ENCODE measurements at places on chromosomes 2 and 18. TPM values are rescaled to one million over a fixed set of nuclear protein-coding genes. Genes with fewer than 3 reads are reported as not detected.

DNA sequence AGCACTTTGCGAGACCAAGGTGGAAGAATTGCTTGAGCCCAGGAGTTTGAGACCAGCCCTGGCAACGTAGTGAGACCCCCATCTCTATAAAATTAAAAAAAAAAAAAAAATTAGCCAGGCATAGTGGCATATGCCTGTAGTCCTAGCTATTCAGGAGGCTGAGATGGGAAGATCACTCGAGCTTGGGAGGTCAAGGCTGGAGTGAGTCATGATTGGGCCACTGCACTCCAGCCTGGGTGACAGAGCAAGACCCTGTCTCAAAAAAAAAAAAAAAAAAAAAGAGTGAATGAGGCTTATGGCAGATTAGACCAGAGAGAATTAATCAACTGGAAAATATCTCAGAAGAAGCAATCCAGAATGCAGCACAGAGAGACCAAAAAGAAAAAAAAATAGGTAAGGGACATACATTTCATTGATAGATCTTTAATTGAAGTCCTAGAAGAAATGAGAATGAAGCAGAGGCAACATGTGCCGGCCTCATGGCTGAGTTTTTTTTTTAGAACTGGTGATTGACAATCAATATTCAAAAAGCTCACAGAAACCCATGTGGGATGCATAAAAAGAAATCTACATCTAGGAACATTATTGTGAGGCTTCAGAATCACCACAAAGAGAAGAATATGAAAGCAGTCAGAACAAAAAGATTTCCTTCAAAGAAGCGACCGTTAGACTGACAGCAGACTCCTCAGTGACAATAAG lies 32.2 kb upstream of the ELAC1 start:
- no peak for DNase-seq
- no peaks in the 10 kb centered on the region for H3K4me1 ChIP-seq
- no peak overlapping the region for H3K4me3 ChIP-seq
- no peaks in the 10 kb centered on the region for H3K27me3 ChIP-seq
- H3K27ac ChIP-seq = no peak overlapping the region
- peaks cover 31% of the 10 kb centered on the region for H3K36me3 ChIP-seq

CDK5R2 gene
- total RNA-seq = not detected

GRCh38 chr2:28247290-28247689 lies 145.4 kb upstream of the FOSL2 start:
- H3K36me3 ChIP-seq = peaks cover 11% of the 10 kb centered on the region
- no peak overlapping the region for H3K4me3 ChIP-seq
- H3K27me3 ChIP-seq = no peaks in the 10 kb centered on the region
- H3K4me1 ChIP-seq = peaks cover 13% of the 10 kb centered on the region
- H3K27ac ChIP-seq = no peak overlapping the region
- DNase-seq = no peak

AGAP1 gene
- total RNA-seq = 2.2 TPM

DNA sequence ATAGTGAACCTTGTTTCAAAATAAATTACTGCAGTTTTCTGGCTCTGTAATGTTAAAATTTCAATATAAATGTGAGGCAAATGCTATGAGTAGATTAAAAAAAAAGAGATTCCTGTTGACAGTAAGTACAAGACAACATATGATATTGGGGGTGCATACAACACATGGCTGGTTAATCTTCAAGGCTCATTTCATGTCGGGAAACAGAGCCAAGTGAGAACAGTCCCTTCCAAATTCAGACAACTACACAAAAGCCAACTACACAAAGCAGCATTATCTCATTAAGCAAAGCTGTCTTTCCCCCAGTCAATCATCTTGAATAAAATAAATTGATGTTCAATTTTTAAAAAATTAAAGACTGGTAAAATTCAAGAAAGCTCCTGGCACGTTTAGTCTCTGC lies 549.2 kb downstream of the CCDC85A start:
- H3K27ac ChIP-seq = no peak overlapping the region
- no peaks in the 10 kb centered on the region for H3K4me1 ChIP-seq
- no peaks in the 10 kb centered on the region for H3K36me3 ChIP-seq
- no peak overlapping the region for H3K4me3 ChIP-seq
- DNase-seq = no peak

DNA sequence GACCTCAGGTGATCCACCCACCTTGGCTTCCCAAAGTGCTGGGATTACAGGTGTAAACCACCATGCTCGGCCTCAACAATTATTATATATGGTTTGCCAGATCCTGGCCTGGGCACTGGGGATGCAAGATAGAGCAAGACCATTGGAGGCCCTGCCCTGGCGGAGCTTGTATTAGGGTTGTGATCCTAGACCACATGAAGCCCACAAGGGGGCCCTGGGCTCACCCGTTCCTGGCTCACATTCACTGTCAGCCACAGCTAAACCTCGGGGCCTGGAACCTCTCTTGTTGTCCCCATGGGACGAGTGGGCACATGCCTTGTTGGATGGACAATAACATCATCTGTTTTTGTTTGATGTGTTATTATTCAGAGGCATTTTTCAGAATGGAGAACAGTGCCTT lies 14.9 kb downstream of the HPCAL1 start:
- H3K36me3 ChIP-seq = peaks cover 22% of the 10 kb centered on the region
- no peak overlapping the region for H3K27ac ChIP-seq
- no peaks in the 10 kb centered on the region for H3K27me3 ChIP-seq
- DNase-seq = no peak
- no peak overlapping the region for H3K4me3 ChIP-seq

DNA sequence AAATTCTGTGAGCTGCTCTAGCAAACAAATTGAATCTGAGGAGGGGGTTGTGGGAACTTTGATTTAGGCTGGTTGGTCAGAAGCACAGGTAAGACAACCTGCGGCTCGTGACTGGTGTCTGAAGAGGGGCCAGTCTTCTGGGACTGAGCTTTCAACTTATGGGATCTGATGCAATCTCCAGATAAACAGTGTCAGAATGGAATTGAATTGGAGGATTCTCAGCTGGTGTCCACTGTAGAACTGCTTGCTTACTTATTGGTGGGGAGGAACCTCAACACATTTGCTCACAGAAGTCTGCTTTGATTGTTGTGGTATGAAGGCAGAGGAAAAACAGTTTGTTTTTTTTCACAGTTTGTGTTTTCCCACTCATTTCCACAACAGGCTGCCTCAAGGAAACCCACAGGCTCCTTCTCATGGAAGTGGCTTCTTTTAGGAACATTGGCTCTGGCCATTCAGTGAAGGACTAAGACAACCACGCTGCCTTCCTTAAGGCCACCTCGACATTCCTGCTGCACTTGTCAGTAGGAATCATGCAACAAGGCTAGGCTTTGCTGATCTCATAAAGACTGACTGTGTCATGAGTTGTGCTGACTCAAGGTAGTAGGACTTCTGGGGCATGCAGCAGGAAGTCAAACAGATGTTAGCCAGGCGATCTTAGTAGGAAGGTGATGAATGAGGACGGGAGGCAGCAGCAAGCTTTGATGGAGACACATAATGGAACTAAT lies 104.7 kb downstream of the TSN start:
- DNase-seq = no peak
- no peak overlapping the region for H3K27ac ChIP-seq
- no peaks in the 10 kb centered on the region for H3K36me3 ChIP-seq
- no peak overlapping the region for H3K4me3 ChIP-seq
- peaks cover 32% of the 10 kb centered on the region for H3K27me3 ChIP-seq

DNA sequence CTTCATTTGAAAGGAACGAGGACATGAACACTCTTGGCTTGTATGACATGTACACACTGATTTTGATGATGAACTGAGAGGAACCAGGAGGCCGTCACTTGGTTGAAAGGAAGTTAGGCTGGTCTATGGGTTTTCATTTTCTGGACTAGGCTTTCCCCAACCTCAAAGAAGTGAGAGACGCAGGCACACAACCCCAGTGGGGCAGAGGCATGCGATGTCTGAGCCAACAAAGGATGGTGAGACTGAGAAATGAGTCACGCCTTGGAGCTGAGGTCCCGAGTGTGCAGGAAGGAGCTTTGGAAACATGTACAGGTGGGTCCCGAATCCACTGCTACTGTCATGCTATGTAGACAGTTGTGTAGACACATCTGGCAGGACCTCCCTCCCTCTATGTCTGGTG lies 24.1 kb downstream of the SIGLEC15 start:
- H3K27me3 ChIP-seq = no peaks in the 10 kb centered on the region
- H3K27ac ChIP-seq = no peak overlapping the region
- H3K4me3 ChIP-seq = no peak overlapping the region
- peaks cover 5% of the 10 kb centered on the region for H3K4me1 ChIP-seq
- DNase-seq = no peak
- peaks cover 16% of the 10 kb centered on the region for H3K36me3 ChIP-seq

DNA sequence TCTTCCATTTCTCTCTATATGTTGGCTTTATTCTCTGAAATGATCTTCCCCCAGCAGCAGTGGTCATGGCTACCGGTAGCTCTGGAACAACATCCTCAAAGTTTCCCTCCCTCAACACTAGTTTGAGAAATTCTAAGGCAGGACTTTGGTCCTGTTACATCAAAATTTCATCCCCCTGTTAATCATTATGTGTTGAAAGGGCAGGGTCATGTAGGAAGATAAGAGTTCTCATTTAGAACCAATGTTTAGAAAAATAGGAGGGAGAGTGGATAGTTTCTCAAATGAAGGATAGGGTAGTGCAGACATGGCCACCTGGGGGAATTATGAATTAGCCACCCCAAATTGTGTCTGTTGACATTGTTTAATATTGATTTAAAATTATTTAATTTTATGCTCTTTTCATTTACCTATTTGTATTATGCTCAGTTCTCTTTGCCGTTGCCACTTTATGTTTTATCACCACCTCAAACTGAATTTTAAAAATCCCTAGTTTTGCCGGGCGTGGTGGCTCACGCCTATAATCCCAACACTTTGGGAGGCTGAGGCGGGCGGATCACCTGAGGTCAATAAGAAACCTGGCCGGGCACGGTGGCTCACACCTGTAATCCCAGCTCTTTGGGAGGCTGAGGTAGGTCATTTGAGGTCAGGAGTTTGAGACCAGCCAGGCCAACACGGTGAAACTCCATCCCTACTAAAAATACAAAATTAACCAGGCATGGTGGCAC lies 22.3 kb downstream of the EML4 start:
- peaks cover 73% of the 10 kb centered on the region for H3K4me1 ChIP-seq
- DNase-seq = no peak
- H3K4me3 ChIP-seq = no peak overlapping the region
- H3K27me3 ChIP-seq = no peaks in the 10 kb centered on the region

Data from activated CD4-positive, alpha-beta T cell treated with anti-CD3 and anti-CD28 coated beads for 36 hours (primary cell).